ENCODE measurements at places on chromosomes 5 and 9.

- DNase-seq, result no peak
These were observed 80.1 kb upstream of the DMAC1 start for GRCh38 chr9:7879551-7880245.

GRCh38 chr9:77841739-77842386, 189.7 kb downstream of the GNAQ start:
- DNase-seq, result no peak

DNA sequence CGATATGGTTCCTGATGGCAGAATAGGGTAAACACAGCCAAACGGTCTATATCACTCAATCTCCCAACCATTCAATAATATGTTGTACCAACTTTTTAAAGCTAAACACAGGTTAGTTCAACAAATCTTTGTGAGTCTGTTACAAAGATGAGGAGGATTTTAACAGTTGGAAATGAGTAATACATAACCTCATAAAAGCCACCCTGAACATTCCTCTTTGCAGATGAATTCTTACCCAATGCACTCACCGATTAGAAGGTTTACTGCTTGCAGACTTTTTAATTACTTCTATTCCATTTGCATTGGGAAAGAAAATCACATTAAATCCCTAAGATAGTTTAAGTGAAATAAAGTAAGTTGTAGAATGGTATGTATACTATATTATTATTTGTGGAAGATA, 23.3 kb upstream of the TRMT10B start:
- DNase-seq, result no peak

DNA sequence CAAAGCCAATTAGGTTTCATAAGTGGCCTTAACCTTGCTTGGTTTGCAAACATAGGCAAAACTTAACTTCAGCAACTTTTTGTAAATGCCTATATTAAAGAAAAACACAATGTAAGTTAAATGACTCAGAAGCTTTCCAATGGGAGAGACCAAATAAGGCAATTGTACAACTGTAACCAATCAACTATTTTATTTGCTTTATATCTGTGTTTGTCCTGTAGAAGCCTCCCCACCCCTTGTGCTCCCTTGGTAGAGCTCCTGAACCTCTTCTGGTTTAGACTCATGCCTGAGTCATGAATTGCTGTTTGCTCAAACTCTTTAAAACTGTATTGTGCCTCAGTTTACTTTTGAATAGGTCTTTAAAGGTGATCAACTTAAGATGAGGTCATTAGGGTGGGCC, 3.0 kb upstream of the C1QTNF3 start:
- no peak for DNase-seq

- no peak for DNase-seq
These were observed 37.2 kb downstream of the FAM170A start for GRCh38 chr5:119666542-119666941.

GRCh38 chr9:81635521-81636254, 53.7 kb downstream of the TLE1 start:
- no peak for DNase-seq

GRCh38 chr5:39648848-39649227, 224.1 kb upstream of the DAB2 start:
- DNase-seq, result no peak

DNA sequence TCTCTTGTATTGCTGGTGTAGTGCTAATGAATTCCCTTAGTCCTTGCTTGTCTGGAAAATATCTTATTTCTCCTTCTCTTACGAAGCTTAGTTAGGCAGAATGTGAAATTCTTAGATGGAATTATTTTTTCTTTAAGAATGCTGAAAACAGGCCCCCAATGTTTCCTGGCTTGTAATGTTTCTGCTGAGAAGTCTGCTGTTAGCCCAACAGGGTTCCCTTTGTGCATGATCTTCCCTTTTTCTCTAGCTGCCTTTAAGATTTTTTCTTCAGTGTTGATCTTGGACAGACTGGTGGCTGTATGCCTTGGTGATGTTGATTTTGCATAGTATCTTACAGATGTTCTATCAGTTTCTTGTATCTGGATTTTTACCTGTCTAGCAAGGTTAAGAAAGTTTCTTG, 191.3 kb upstream of the DMRTA1 start:
- no peak for DNase-seq

DNA sequence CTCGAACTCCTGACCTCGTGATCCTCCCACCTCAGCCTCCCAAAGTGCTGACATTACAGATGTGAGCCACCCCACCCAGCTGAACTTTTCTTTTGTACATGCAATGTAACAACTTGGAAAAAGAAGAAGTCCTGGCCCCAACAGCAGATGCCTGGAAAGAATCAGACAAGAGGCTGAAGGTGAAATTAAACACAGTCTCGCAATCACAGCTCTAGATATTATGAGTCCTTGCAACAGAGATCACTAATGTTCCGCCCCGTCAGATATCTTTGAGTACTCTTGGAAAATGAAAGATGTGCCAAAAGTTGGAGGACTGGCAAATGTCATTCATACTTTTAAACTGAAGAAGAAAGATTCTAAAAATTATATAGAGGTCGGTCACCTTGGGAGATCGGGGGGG, 254.3 kb downstream of the GLIS3 start:
- no peak for DNase-seq

DNA sequence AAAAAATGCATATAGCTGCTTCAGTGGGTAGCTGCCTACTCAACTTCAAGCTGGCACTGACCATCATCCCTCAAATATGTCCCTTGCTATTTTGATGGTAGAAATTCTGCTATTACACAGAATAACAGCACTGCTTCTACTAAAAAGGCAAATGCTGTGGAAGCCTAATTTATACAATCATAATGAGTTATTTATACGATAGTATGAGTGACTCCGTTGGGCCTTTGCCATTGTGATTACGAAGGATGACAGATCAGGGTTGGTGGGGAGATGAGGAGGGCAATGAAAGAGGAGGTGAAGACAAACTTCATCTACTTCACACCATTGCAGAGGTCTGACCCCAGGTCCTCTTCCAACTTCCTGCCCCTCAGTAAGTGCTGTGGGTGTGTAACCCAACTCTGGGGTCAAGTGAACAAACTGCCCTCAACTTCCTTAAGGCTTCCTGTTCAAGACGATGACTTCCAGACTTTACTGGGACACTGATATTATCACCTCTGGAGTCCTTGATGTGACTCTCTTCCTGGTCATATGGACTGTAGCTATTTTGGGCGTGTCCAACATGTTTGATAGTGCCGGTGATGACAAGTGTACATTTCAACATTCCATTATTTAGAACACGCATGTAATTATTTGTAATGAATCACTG, 74.1 kb upstream of the RPS23 start:
- no peak for DNase-seq

- no peak for DNase-seq
These were observed 229.9 kb downstream of the SGCD start for GRCh38 chr5:156556666-156557406.

DNA sequence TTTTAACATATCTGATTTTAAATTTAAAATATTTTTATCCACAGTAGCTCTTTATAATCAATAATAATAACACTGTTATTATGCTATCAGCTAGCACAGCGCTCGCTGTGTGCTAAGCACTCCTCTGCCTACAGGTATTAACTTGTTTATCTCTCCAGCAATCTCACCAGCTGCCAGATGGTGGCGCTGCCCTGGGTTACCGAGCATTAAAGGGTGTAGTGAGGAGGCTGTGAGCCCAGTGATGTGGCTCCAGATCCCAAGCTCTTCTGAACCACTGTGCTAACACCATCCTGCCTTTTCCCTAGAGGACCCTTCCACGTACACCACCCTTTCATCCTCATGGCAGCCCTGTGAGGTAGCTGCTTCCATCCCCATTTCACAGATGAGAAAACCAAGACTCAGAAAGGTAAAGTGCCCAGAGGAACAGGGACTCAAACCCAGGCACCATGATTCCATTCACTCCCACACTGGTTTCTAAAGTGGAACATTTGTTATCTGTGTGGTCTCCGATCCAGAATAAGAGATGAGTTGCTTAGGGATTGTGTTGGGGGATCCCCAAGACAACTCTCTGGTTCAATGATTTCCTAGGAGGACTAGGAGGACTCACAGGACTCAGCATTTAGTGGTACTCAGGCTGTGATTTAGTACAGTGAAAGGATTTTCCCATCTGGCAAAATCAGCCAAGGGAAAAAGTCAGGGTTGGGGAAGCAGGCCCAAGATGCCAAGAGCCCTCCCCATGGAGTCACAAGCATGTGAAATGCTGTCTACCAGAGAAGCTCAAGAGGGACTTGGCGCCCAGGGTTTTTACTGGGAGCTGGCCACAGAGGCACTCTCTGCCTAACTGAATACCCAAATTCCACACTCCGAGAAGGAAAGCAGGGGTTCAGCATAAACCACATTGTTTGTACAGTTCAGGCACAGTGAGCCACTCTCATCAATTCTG, 7.0 kb downstream of the IGFBPL1 start:
- DNase-seq, result no peak

DNA sequence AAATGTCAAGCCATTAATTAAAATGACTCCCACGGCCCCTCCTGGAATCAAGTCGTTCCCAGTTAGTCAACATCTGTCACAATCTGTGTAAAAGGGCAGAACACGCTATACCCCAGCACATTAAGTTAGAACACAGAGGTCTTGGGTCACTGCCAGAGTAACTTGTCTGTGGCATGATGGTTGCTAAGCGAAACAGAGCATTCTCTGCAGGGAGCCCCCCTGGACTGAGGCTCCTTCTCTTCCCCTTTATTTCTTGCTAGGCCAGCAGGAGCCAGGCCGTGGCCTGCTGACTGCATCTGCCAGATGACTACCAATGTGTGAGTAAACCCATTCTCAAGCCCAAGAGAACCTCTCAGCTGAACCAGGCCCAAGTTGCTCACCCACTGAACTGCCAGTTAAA, 51.9 kb upstream of the ZBED3 start:
- no peak for DNase-seq

All from GM12892 (cell line).